ELR (cell line): ENCODE measurements at places on chromosomes 11 and 22.

GRCh38 chr11:82012276-82012675 lies 721.4 kb downstream of the FAM181B start:
- no peak for DNase-seq

DNA sequence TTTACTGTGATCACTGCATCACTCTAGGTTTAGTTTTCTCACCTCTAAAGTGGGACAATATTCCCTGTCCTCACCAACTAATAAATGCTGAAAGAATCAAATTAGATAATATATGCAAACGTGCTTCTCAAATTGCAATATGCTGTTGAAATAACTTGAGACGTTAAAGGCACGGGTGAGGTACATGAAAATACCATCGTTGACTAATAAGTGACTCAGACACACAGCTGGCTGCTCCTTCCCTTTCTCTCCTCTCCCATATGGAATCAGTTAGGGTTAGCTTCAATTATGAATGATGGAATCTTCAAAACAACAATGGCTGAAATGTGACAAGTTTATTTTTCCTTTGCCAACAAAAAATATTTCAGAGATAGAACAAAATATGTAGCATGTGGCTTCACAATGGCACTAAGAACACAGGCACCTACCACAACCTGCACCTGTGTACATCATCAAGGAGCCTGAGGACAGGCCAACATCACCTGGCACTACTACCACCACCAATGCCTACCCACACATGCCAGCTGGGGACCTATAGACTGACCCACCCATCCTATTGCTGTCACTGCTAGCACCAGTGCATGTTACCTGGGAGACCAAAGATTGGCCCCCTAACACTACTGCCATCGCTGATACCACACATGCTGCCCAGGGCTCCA lies 13.7 kb downstream of the GDPD4 start:
- DNase-seq, result peak; percentile 89

- DNase-seq, result no peak
These were observed 107.0 kb downstream of the CTTN start for GRCh38 chr11:70505331-70505731.

- DNase-seq, result no peak
These were observed 1.8 kb upstream of the OR10A5 start for GRCh38 chr11:6843670-6844069.

DNA sequence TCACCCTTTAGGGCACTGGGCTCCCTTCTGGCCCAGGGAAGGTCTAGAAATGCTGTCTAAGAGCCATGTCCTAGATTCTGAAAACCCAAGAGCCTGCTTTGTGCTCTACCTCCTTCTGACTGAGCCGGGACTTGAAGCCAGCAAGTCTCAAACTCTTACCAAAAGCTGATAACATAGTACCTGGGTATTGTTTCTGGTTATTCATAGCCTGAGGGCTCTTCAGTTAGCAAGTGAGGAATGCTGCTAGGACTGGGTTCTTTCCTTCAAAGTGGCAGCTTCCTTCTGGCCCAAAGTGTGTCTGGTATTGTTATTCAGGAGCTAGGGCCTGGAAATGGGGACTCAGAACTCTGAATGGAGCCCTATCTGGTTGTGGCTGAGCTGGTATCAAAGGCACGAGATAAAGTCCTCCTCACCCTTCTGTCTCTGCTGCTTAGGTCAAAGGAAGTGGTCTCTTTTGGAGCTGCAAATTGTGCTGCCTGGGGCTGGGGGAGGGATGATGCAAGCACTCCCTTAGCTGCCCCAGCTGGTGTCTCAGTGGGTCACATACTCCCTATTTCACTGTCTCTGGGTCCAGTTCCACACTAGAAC lies 696.0 kb upstream of the CCDC179 start:
- no peak for DNase-seq

DNA sequence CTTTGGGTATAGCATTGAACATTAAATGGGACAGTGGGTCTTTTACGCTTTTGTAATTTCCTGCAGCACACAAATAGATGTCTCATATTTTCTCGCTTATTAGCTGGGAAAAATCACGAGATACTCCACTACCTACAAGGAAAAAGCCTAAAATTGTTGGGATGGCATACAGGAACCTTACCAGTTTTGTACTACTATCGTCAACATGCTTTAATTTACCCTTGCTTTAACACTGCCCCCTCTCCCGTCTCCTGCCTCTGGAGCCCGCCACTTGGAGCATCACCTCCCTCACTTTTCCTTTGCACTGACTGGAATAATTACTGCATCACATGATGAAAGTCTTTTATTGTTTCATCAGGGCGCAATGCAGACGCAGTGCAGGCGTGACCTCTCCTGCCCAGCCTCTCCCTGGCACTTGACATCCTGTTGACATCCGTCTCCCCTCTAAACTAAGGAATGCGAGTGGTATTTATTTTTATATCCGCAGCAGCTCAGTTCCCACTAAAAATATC lies 1.0 kb upstream of the FNBP4 start:
- peak; percentile 85 for DNase-seq

DNA sequence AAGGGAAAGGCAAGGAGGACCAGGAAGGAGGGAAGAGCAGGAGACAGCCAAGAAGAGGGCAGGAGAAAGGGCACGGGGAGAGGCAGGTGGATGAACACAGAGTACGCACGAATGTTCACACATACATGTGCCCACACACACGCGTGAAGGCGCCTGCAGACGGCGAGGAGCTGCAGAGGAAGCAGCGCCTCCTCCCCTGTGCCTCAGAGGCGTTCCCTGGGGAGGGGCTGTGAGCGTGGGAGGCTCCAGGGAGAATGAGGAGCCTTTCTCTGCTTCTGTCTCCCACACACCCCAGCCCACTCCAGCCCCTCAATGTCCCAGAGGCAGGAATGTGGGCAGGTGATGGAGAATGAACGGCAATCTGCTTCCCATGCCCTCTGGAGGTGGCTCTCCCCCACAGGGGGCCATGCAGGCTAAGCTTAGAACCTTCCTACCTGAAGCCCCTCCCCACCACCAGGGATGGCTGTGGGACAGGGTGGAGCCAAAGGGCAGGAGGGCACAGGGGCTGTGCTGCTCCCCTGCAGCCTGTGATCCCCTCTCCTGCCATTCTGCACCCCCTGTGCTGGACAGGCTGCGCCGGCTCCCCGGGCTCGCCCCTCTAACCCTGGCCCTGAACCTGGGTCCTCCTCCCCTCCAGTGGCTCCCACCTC lies 25.3 kb downstream of the PPM1F start:
- no peak for DNase-seq

- peak; percentile 38 for DNase-seq
These were observed 243.8 kb downstream of the TMEM135 start for GRCh38 chr11:87281496-87281895.
